ENCODE measurements at places on chromosomes 13 and 19.
A peak's percentile ranks its signal among the peaks of the same experiment; 100 is the strongest.

DNA sequence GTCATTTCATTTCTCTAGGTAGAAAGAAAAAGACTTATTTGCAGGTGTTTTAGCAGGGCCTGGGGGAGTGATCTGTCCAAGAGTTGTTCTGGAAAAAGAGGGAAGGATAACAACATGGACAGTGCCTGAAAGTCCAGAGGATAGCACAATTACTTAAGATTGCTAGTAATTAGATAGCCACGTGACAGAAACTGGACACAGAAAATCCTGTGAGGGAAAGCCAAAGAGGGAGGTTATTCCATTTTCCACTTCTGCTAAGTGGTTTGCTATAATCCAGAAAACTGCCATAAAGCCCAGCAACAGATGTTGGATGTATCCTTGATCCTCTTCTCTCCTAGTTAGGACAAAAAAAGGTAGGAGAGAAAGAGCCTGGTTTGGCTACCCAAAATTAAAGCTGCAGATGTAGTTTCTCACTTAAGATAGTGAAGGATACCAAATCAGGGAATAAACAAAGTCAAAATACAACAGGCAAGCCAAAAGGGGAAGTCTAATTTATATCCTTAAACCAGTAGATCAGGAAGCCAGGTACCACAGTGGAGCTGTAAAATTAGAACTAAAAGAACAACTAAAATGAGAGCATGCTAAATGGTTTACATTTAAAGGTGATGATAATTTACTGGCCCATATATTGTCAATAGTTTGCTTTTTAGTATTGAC, 140.2 kb downstream of the VWA8 start:
- DNase-seq, result no peak

- peak; percentile 14 for DNase-seq
Observed at GRCh38 chr13:22451327-22451741, 729.4 kb upstream of the SGCG start.

DNA sequence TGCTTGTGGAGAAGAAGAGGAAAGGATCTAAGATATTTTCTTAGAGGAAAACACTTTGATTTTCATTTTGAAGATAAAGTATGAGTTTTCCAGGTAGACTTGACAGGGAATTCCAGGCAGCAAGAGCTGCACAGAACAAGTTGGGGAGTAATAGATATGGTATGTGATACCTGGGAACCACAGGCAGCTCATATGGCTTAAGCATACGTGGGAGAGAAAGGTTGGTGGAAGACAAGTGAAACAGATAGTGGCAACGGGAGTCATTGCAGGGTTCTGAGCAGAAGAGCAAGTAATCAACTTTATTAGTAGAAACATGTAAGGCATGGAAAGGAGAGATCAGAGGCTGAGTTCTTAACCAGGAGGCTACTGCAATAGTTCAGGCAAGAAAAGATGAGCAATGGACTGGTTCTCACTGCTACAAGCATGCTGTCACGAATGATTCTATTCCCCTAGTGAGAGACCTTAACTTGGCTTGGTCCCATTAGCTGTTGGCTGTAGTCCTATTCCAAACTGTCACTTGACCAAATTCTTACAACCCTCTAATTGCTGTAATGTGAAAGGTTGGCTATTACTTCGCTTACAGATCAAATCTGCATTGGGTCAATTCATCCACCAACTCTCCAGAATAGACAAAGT, 217.9 kb downstream of the VWA8 start:
- DNase-seq, result no peak

- DNase-seq, result peak; percentile 32
Observed at GRCh38 chr13:94704377-94705080, 7.8 kb downstream of the SOX21 start.

- no peak for DNase-seq
Observed at GRCh38 chr13:98360545-98360944, 183.5 kb upstream of the RNF113B start.

- DNase-seq, result no peak
Observed at GRCh38 chr19:18097993-18098890, 664 bp downstream of the MAST3 start.

DNA sequence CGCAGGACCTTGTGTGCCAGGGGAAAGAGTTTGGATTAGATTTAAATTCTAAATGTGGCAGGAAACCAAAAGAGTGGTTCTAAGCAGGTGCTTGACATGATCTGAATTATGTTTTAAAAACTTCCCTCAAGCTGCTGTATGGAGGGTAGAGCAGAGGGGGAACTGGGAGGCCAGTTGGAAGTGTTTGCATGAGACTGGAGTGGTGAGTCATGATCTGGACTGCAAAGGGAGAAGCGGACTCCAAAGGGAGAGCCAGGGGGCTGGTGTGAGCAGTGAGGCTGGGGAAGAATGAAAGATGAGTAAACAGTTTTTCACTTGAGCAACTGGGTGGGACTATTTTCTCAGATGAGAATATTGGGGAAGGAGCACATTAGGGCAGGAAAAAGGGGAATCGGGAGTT, 206.1 kb downstream of the DNAJC15 start:
- DNase-seq, result no peak

- DNase-seq, result no peak
Observed at GRCh38 chr19:28235606-28236125, 977.3 kb downstream of the UQCRFS1 start.

All from nephron progenitor cell (in vitro differentiated cells).